Astrocyte of the spinal cord (primary cell): ENCODE measurements at places on chromosomes 1 and 21.

DNA sequence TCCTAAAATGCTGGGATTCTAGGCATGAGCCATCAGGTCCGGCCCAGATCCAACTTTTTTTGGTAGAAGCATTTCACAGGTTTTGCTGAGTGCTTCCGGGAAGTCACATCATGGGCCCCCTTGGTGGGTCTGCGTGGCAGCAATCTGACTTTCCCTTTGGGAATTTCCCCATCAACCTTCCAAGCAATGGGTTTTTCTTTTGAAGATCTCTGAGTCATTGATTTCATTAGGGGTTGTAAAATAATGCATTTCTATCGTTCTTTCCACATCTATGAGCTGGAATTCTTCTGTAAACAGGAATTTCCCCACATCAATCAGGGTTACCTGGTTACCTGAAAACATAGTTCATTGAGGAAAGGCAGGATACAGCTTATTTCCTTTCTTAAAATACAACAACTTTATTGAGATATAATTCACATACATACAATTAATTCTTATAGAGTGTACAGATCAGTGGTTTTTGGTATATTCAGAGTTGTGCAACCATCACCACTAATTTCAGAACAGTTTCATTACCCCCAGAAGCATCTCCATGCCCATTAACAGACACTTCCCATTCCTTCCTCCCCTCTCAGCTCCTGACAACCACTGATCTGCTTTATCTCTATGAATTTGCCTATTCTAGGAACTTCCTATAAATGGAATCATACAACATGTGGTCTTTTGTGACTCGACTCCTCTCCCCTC is 9.9 kb upstream of the ZBTB17 start:
- no peak for DNase-seq

- DNase-seq: no peak
These were observed 306.6 kb downstream of the MRPL39 start for GRCh38 chr21:25300632-25301031.

DNA sequence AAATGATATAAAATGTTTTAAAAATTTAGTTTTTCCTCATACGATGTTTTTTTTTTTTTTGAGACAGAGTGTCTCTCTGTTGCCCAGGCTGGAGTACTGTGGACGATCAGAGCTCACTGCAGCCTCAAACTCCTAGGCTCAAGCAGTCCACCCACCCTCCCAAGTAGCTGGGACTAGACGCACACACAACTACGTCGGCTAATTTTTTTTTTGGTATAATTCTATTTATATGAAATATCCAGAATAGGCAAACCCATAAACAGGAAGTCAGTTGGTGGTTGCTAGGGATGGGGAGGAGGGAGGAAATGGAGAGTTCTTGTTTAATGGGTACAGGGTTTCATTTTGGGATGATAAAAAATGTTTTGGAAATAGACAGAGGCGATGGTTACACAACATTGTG is 56.5 kb downstream of the WARS2 start:
- DNase-seq: no peak

DNA sequence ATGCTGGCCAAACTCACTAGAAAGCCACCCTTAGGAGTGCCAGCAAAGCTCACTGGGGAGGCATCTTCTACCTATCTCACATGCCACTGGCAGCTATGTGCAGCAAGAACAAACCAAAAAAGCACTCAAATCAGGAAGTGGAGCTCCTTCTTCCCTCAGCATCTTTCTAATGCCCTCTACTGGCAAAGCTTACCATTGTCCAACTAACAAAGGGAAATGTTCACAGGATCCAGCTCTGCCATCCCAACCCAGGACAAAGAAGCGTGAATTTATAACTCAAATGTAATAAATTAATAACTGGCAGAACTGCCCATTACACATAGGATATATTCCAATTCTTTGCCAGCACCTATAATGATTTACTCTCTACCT is 38.9 kb downstream of the LEPR start:
- peak; percentile 39 for DNase-seq

GRCh38 chr1:46081206-46081605 is 51.2 kb downstream of the PIK3R3 start:
- DNase-seq: no peak

DNA sequence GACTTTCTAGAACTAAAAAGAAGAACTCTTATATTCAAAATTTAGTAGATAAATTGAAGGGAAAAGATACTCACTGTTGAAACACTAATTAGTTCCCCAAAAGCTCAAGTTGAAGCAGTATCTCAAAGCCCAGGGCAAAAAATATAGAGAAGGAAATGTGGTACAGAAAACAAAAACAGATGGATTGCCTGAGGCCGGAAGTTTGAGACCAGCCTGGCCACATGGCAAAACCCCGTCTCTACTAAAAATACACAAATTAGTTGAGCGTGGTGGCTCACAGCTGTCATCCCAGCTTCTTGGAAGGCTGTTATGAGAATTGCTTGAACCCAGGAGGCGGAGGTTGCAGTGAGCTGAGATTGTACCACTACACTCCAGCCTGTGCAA is 36.0 kb downstream of the FAM177B start:
- DNase-seq: no peak

DNA sequence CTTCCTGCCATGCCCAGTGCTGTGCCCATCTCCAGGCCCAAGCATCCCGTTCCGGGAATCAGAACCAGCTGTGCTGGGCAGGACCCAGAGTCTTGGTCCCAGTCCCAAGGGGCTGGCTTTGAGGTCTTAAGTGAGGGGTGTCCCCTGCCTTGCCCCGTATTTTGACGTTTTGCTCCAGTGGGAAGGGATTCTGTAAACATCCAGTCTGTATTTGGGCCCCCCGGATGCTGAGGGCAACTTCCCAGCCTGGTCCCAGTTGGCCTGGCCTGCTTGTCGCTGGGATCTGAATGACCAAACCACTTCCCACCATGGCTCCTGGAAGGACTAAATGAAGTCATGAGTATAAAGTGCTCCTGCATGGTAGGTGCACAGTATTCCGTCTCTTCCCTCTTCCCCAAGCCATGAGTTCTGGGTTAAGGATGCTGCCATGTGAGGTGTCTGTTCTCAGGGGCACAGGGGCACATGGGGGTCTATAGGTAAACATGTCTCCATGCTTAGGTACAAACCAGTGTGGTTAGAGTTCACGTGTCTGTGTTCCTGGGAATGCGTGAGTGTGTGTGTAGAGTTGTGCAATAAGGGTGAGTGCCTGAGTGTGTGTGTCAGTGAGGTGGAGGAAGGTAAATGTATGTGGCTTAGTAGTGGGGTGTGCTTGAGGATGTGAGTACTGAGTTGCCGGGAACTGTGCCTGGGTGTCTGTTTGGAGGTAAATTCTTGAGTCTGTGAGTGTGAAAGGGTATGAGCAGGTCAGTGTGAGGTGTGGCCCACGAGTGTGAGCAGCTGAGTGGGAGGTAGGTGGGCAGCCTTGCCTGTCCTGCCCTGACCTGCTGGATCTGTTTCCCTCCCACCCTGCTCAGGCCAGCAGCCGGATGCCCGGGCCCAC is 1.5 kb downstream of the B4GALT2 start:
- DNase-seq: no peak

DNA sequence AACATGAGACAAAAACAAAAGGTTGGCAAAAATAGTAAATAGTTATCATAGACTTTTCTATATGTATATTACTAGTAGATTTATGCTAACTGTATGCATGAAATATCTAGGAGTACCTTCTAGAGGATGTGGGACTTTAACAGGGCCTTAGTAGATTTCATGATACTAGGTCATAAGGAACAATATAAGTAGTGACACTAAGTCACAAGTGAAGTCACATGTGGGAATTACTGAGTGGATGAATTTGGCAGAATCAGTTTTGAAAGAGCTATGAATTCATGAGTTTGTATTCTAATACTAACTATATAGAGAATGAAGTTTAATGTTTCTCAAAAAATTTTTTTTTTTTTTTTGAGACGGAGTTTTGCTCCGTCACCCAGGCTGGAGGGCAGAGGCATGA is 53.1 kb upstream of the GPR25 start:
- no peak for DNase-seq

DNA sequence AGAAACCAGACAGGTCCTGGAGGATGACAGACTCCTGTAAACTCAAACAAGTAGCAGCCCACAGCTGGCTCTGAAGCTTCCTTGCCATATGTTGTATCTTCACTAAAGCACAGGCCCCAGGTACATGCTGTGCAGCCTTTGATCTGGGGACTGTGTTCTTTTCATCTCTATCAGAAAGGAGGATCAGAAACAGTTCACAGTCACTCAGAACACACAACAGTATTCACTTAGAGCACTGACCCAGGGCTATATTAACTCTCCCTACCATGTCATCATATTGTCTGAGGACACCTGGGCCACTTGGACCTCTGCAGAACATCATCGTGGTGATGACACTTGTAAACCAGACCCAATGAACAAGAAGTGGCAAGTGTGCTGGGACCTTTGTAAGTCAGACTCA is 222.0 kb downstream of the SETD4 start:
- no peak for DNase-seq

GRCh38 chr1:234608911-234609690 is 877 bp downstream of the IRF2BP2 start:
- DNase-seq: peak; percentile 65

DNA sequence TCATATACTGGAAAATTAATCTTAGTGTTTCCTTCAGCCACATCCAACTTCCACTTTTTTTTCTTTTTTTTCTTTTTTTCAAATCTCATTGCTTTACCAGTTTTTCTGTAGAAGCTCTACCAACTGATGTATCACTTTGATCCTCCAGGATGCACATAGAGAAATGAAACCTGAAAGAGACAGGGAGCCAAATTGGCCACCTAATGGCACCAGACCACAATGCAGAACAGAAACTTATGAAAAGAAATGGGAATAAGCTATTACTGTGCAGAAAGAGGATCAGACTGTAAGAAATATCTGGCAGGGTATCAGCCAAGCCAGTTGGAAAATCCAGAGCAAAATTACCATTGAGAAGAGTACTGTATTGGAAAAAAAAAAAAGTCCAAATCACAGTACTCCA is 1514.2 kb downstream of the MRPL39 start:
- DNase-seq: no peak

- DNase-seq: no peak
These were observed 173.1 kb downstream of the LMO4 start for GRCh38 chr1:87501738-87502137.

DNA sequence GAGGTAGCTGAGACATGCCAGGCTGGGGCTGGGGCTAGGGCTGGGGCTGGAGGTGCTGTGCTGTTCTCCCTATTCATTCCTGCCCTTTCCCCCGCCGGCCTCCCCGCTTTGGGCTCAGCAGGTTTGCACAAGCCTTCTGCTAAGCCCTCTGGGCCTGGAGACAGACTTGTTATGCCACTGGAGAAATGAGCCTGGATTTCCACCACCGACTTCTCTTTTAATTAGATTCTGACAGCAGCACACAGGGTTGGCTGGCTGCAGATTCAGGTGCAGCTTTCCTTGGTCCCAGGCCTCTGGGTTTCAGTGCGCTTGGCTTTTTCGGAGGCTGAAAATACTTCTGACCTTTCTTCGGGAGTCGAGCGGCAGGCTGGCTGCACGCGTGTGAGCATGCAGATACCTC is 71.5 kb upstream of the ACTL8 start:
- no peak for DNase-seq

- DNase-seq: no peak
These were observed 50.6 kb downstream of the LMO4 start for GRCh38 chr1:87379306-87379705.

DNA sequence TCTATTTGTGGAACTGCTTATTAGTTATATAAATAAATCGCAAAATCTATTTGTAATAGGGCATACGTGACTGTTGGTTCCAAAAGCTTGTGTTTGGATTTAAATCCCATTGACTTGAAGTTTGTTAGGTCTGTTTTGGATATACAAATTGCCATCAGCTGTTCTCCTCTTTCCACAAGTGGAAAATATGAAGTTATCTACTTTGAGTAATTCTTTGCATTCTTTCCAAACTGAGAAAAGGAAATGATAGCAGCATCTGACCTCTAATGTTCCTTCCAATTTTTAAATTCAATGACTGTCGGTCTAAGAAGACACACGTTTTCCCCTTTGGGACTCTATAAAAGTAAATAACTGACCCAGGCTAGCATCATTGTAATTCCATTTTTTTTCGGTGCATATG is 165.7 kb upstream of the SGIP1 start:
- DNase-seq: no peak

DNA sequence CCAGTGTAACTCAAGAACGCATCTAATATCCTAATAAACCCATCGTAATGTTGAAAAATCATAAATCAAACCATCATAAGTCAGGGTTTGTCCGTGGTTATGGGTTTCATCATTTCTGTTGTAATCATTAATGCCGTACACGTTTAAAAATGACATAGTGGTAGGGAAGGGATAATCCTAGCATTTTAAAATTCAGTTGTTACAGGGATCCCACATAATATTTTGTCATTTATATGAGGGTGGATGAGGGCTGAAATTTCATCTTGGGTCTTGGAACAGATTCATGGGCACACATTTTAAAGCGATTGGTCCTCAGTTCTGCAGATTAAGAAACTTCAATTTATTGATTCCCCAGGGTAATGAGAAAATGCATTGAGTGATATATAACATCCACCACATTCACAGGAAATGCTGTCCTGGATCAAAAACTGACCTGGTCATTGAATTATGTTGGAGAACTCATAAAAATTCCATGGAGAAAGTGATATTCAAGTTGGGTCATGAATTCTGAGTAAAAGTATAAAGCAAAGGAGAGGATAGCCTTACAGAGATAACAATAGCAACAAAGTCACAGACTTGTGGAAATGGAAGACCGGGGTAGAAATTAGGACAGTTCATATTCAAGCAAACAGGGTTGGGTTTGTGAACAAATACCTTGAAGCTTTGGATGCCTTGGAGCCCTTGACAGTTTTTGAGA is 1527.3 kb upstream of the TPTE start:
- no peak for DNase-seq

DNA sequence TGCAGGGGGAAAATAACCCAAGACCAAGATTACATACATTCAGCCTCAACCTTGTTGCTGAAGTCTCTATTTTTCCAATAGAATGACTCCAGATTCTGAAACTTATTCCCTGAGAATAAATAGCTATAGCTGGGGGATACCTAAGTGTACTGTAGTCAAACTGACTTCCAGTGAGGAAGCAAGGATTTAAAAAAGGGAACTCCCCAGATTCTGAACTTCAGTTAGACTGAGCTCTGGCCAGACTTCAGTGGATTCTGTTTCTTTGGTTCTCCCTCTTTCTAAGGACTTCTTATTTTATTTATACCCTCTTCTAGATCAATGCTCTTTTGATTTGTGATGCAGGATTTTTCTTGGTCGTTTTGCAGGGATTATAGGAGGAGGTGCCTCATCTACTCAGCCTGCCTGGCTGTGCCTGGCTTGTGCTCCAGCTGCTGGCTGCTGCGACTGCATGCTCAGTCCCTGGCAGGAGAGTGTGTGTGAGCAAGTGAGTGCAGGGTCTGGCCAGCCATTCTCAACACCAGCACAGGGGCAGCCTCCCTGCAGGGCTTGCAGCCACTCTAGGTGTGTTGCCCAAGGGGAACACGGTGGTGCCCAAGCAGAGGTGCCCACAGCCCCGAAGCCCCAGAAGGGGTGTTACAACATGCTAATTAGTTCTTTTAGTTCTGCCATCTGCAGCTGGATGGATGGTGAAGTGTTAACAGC is 43.0 kb downstream of the SPATA17 start:
- DNase-seq: no peak

GRCh38 chr1:36696261-36696940 is 213.7 kb upstream of the CSF3R start:
- no peak for DNase-seq
